ENCODE measurements at places on chromosomes 16 and 17.

DNA sequence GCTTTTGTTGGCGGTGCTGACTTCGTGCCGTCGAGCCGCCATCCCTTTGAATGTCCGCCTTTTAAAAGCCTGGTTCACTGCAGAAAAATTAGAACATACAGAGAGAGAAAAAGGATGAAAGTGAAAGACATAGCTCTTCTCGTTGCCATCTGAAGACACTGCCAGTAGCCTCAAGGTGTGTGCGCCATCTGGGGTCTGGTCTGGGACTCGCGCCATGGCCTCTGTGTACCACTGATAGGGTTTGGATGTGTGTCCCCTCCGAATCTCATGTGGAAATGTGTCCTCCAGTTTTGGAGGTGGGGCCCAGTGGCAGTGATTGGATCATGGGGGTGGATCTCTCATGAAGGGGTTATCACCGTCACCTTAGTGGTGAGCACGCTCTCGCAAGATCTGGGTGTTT is 15.5 kb downstream of the GSE1 start:
- no peak overlapping the region for H3K27ac ChIP-seq
- DNase-seq = no peak

GRCh38 chr17:70523426-70523825 is 354.1 kb downstream of the KCNJ2 start:
- H3K27me3 ChIP-seq = no peaks in the 10 kb centered on the region
- no peak overlapping the region for H3K27ac ChIP-seq
- no peak overlapping the region for H3K4me3 ChIP-seq
- no peaks in the 10 kb centered on the region for H3K36me3 ChIP-seq
- H3K4me1 ChIP-seq = no peaks in the 10 kb centered on the region

DNA sequence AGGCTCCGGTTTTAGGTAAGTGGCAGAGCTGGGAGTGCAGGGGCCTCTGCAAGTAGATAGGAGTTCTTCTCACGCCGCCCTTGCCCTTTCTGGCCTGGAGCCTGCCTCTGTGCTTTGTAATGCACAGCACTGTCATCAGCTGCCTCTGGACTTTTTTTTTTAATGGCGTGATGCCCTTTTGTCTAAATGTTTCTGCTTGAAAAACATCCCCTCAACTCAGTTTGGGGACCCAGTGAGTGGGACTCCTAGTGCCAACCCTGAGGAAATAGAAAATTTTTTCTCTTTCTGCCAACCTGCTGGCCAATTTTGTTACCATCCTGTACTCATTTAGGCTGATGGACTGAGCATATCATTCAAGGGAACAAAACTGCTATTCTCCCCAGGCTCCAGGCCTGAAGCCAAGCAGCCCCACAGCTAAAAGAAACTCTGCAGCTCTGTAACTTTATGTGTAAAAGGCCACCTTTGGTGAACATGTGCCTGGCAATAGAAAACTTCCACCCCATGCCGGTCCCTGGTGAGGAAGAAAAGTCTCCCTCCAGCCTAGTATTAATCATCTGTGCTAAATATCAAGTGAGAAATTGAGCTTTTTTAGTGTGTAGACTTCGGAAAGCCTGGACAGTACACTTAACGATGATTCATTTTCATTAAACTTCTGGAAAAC is 22.5 kb downstream of the SLC6A2 start:
- H3K4me1 ChIP-seq = no peaks in the 10 kb centered on the region
- H3K27ac ChIP-seq = no peak overlapping the region
- peak; percentile 76 for DNase-seq

GRCh38 chr16:25390761-25391160 is 133.1 kb upstream of the ZKSCAN2 start:
- DNase-seq = no peak
- no peak overlapping the region for H3K27ac ChIP-seq
- no peaks in the 10 kb centered on the region for H3K27me3 ChIP-seq

DNA sequence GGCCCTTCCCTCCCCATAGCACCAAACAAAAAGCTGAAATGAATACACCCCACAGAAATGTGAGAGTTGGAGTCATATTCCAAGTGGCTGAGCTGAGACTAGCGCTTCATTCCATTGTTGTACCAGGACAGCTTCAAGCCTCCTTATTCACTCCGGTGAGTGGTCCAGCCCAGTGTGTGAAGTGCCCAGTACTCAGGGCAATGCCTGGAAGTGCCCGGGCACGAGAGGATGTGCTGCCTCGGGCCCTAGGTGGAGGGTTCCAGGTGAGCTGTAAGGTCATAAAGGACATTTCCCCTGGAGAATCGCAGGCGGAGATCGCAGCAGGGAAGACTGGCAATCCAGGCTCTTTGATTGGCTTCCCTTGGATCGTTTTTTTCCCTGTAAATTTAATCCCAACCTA is 5.4 kb upstream of the CYLD start:
- H3K36me3 ChIP-seq = no peaks in the 10 kb centered on the region
- DNase-seq = no peak
- no peak overlapping the region for H3K27ac ChIP-seq
- H3K4me3 ChIP-seq = no peak overlapping the region

- H3K27ac ChIP-seq = no peak overlapping the region
- H3K27me3 ChIP-seq = no peaks in the 10 kb centered on the region
- no peaks in the 10 kb centered on the region for H3K4me1 ChIP-seq
These were observed 22.3 kb upstream of the MPO start for GRCh38 chr17:58302919-58303585.

DNA sequence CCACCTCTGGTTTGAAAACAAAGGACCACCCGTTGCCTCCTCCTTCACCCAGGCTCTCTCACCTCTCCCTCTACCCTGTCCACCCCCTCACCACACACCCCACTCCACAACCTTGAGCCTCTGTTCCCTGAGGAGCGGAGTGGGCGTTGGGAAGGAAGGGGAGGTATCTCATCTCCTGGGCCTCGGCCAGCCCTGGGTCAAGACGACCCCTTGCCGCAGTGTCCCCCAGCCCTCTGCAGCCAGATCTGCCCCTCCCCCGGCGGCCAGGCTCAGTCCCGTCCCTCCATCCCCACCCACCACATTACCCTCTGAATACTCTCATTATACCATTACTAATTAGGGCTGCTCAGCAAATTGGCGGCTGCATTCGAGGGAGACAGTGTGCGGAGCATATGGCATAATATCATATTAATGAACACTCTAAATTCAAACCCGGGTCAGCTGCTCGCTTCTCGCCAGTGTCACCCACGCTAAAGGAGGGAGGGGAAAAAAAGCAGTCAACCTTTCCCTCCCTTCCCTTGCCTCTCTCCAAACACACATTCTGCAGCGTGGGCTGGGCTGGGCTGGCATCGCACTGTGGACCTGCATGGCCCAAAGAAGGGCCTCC is 123.2 kb upstream of the LHX1 start:
- H3K27ac ChIP-seq = no peak overlapping the region
- no peak for DNase-seq
- H3K4me3 ChIP-seq = no peak overlapping the region
- no peaks in the 10 kb centered on the region for H3K4me1 ChIP-seq
- H3K36me3 ChIP-seq = no peaks in the 10 kb centered on the region

DNA sequence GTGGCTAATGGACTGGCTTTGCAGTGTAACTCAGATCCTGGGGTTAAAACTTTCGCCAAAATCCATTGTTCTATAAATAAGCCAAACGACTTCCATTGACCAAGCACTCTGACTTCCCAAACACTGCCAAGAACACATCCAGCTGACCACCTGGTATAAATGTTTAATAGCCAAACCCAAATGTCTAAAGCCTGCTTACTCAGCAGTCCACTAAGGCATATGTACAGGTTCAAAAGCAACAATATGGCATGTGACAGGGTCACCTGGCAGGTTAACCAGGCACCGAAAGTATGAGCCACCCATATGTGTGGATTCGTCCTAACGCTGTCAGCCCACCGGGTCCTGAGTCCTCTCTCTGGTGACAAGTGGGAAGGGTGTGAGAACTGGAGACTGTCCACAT is 2.1 kb downstream of the CSNK1D start:
- H3K4me1 ChIP-seq = peaks cover 49% of the 10 kb centered on the region
- DNase-seq = no peak
- H3K36me3 ChIP-seq = no peaks in the 10 kb centered on the region
- H3K27ac ChIP-seq = no peak overlapping the region
- H3K27me3 ChIP-seq = no peaks in the 10 kb centered on the region

- peaks cover 8% of the 10 kb centered on the region for H3K4me1 ChIP-seq
- H3K36me3 ChIP-seq = no peaks in the 10 kb centered on the region
- no peak overlapping the region for H3K4me3 ChIP-seq
- no peaks in the 10 kb centered on the region for H3K27me3 ChIP-seq
These were observed 11.9 kb upstream of the SLC38A10 start for GRCh38 chr17:81306898-81307510.

DNA sequence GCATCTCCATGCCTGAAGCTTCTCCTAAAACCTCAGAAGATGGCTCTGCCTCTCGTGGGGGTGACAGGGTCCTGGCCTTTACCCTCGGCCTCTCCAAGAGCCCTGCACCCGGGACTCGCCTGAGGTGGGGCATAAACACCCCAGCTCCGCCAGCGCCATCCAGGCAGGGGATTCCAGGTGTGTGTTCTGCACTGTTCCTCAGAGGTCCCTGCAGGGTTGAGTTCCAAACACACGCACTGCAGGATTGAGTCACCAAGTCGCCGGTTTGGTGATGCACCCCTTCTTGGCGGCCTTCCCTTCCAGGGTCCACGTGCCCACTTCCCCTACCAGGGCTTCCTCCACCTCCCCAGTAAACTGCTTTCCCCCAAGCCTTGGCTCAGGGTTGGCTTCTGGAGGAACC is 40.0 kb upstream of the RBFOX3 start:
- H3K36me3 ChIP-seq = no peaks in the 10 kb centered on the region
- H3K27ac ChIP-seq = no peak overlapping the region
- no peak overlapping the region for H3K4me3 ChIP-seq
- DNase-seq = peak; percentile 8

DNA sequence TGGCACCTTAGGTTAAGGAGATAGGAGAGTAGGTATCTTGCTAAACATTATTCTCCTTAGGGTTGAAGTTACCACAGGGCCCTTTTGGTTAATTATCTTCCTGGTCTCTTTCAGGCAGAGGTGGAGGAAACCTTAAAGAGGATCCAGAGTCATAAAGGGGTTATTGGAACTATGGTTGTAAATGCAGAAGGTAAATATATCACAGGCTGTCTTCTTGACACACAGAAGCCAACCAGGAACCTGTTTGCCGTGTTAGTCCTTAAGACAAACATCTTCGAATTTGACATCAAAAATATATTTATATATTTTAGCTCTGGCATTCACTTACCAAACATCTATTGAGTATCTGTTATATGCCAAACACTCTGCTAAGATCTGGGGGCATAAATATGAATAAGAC is 2.4 kb downstream of the DYNLRB2 start:
- H3K4me1 ChIP-seq = no peaks in the 10 kb centered on the region
- no peaks in the 10 kb centered on the region for H3K36me3 ChIP-seq
- no peak overlapping the region for H3K27ac ChIP-seq
- no peak for DNase-seq
- H3K27me3 ChIP-seq = no peaks in the 10 kb centered on the region

GRCh38 chr16:67542464-67542863 is 13.8 kb downstream of the RIPOR1 start:
- H3K27me3 ChIP-seq = no peaks in the 10 kb centered on the region
- no peaks in the 10 kb centered on the region for H3K36me3 ChIP-seq
- H3K4me1 ChIP-seq = peaks cover 26% of the 10 kb centered on the region

DNA sequence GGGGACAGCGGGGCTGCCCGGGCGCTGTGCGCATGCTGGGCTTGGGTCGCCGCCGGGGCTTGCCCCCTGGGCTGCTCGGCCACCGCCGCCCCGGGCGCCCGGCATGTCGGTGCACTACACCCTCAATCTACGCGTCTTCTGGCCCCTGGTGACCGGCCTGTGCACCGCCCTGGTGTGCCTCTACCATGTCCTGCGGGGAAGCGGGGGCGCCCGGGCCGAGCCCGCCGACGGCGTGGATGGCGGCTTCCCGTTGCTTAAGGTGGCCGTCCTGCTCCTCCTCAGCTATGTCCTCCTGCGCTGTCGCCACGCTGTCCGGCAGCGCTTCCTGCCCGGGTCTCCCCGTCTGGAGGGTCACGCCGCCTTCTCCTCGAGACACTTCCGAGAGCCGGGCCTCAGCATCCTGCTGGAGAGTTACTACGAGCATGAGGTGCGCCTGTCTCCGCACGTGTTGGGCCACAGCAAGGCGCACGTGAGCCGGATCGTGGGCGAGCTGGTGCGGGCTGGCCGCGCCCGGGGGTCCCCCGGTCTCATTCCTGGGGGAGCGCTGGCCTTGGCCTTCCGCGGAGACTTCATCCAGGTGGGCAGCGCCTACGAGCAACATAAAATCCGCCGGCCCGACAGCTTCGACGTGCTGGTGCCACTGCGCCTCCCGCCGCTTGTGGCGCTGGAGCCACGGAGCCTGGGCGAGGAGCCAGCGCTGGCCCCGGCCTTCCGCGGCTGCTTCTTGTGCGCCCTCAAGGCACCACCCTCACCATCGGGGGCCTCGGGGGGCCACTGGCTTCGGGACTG is 789 bp downstream of the ITPRIPL2 start:
- H3K4me1 ChIP-seq = peaks cover 34% of the 10 kb centered on the region
- H3K27me3 ChIP-seq = no peaks in the 10 kb centered on the region
- peak overlapping the region; percentile 63 for H3K4me3 ChIP-seq
- no peaks in the 10 kb centered on the region for H3K36me3 ChIP-seq

DNA sequence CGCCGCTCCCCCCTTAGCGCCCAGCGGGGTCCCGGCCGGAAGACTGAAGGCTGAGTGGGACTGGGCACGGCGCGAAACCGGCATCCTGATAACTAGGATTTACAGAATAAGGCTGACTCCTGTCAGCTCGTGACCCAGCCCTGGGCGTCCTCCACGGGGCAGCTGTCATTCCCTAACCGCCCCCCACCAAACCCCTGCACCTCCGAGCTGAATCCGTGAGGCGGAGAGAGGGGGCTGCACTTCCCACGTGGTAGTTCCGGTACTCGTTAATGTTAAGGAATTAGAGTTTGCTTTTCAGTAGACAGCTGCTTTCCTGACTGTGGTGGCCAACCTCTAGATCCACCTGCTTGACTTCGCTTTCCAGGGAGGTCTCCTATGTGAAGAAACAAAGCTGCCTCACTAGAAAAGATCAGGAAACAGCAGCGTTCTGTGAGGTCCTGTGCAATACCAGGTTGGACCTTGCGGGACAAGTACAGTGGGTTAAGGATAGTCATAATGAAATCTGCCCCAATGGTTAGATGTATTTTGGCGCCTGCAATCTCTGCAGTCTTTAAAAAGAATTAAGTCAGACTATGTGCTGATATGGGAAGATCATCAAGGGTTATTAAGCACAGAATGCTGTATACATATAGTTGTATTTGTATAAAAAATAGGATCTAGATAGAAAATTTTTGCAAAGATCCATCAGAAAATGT is 1.1 kb upstream of the WBP2 start:
- peak overlapping the region; percentile 94 for H3K27ac ChIP-seq
- H3K4me1 ChIP-seq = peaks cover 21% of the 10 kb centered on the region
- peak overlapping the region; percentile 87 for H3K4me3 ChIP-seq
- DNase-seq = peak; percentile 61
- no peaks in the 10 kb centered on the region for H3K27me3 ChIP-seq

- no peaks in the 10 kb centered on the region for H3K36me3 ChIP-seq
- no peak for DNase-seq
- no peak overlapping the region for H3K27ac ChIP-seq
- H3K4me3 ChIP-seq = peak overlapping the region; percentile 29
These were observed 4.7 kb downstream of the UMOD start for GRCh38 chr16:20347666-20348364.

- peaks cover 14% of the 10 kb centered on the region for H3K4me1 ChIP-seq
- no peak for DNase-seq
- no peaks in the 10 kb centered on the region for H3K36me3 ChIP-seq
- no peak overlapping the region for H3K4me3 ChIP-seq
These were observed 11.3 kb downstream of the YPEL2 start for GRCh38 chr17:59342681-59343131.

- H3K4me1 ChIP-seq = no peaks in the 10 kb centered on the region
- DNase-seq = no peak
- no peaks in the 10 kb centered on the region for H3K27me3 ChIP-seq
- H3K27ac ChIP-seq = no peak overlapping the region
- no peaks in the 10 kb centered on the region for H3K36me3 ChIP-seq
- no peak overlapping the region for H3K4me3 ChIP-seq
These were observed 8.9 kb downstream of the CCNF start for GRCh38 chr16:2438121-2438520.
